ENCODE measurements at places on chromosomes 1 and 21.

- no peak for DNase-seq
Measured at GRCh38 chr1:39144924-39145323, 59.6 kb upstream of the MACF1 start.

DNA sequence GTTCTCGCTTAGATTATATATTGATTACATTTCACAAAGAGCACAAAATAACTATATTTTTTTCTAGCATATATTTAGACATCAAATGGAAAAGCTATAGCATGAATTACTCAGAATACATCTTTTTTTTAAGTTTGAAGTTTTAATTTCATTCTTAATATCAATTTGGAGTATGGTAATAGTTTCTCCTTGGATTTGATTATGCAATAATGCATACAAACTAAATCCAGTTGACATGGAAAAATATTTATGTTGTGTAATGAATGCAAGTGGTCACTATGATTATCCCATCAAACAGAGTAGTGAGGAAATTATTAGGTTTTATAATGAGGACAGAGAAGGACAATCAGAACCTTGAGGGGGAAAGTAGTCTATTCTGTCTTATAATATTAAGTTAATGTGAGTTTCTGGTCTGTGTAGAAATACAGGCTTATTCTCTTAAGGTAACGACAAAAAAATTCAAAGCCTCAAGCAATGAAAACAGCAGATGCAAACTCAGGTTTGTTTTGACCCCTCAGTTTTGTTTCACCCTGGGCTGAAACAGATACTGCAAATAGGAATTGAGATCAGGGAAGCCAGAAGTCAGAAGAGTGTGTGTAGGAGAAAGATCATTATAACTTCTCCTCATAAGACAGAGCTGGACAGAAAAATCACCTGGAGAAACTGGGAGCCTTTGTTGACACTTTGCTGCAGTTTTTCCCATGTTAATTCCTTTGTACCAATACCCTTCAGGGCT lies 23.7 kb downstream of the LRRC8B start:
- DNase-seq = no peak

DNA sequence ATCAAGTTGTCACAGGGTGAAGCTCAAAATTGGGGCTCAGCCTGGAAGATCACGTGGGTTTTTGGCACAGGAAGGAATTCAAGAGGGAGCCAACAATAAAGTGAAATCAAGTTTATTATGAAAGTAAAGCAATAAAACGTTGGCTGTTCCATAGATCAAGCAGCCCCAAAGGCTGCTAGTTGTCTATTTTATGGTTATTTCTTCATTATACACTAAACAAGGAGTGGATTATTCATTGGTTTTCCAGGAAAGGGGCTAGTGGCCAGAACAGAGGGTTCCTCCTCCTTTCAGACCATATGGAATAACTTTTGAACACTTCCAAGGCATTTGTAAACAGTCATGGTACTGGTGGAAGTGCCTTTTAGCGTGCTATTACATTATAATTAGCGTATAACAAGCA lies 723.5 kb upstream of the ADAMTS5 start:
- DNase-seq = no peak

GRCh38 chr1:41819843-41820242 lies 98.9 kb downstream of the HIVEP3 start:
- no peak for DNase-seq

- DNase-seq = no peak
Measured at GRCh38 chr1:16402742-16403141, 34.5 kb downstream of the SPATA21 start.

GRCh38 chr1:187794561-187794960 lies 965.8 kb downstream of the PLA2G4A start:
- no peak for DNase-seq

DNA sequence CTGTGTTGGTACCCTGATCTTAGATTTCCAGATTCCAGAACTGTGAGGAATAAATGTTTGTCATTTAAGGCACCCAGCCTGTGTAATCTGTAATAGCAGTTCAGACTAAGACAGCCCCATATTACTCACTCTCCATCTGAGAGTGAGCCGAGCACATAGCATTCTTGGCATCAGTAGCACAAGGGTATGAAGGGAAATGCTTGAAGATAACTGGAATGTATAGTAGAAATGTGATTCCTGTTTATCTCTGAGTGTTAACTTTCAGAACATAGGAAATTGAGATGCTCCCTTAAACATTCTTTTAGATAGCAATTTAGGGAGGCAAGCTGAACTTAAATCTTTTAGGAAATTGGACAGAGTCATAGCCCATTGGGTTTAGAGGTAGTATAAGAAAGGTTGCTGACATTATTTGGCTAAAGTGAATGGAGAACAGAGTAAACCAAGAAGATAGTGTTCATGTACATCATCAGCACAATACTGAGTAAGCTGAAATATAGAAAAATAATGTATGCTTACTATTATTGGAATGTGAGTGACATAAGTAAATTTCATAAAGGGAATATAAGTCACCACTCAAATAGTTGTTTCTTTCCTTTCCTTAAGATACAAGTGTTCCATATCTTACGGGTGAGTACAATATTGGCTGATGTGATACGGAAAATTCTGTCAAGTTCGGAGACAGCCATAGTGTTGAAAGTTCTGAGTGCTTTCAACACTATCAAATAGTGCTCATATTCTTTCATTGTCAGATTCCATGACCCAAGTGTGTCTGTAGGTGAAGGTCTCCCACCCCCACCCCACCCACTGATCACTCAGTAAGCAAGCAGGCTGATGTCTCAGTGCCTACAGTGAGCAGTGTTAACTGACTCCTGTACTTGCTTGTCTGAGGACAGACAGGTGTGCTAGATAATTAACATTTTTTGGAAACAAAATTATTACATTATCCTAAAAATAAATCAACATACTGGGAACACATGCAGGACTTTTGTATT lies 73.7 kb downstream of the LRRC8D start:
- DNase-seq = peak; percentile 84

- DNase-seq = no peak
Measured at GRCh38 chr1:21814241-21814918, 2.3 kb downstream of the LDLRAD2 start.

DNA sequence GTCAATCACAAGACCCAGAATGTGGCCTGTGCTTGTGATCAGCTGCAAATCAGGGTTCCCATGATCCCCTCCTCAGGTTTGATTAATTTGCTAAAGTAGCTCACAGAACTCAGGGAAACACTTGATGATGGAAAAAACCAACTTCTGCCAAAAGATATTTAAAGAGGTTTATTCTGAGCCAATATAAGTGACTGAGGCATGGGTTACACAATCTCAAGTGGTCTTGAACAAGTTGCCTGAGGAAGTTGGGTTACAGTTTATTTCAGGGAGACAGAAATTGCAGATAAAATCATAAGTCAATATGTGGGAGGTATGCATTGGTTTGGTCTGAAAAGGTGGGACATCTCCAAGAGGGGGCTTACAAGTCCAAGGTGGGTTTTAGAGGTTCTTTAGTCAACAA lies 243.1 kb downstream of the S1PR1 start:
- DNase-seq = no peak

GRCh38 chr1:108077991-108078390 lies 113.0 kb upstream of the VAV3 start:
- DNase-seq = no peak

DNA sequence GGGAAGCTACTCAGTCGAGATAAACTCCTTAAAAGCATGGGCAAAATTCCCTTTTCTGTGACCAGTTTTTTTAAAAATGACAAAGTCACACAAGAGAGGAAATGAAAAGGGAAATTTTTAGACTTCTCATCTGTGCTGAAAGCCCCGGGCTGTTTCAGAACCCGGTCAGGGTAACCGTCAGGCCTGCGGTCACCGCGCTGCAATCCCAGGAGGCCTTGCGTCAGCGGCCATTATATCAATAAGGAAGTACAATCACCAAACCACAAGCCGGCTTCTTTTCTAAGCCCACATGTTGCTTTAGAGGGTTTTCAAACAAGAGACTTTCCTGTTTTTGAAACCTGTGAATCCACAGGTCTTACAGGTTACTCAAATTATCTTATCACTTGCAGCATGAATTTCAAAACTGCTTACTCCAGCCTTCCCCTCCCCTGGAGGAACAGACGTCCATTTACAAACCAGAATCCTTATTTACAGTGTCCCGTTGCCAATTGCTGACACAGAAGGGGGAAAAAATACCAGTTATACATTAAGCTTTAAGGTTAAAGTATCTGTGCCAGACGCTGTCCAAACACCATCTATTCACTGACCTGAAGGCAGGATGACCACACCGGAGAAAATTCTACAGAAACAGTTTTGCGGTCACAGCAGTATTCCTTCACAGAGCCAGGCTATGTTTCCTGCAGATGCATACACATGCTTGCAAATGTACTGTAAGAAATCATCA lies 165.3 kb downstream of the TOMM20 start:
- peak; percentile 95 for DNase-seq

GRCh38 chr1:221289103-221289502 lies 409.9 kb downstream of the HLX start:
- DNase-seq = no peak

GRCh38 chr1:214446772-214447556 lies 104.4 kb downstream of the PTPN14 start:
- peak; percentile 97 for DNase-seq

- no peak for DNase-seq
Measured at GRCh38 chr1:43445606-43446387, 7.9 kb downstream of the HYI start.

- DNase-seq = no peak
Measured at GRCh38 chr1:229466887-229467286, 33.0 kb upstream of the ACTA1 start.

DNA sequence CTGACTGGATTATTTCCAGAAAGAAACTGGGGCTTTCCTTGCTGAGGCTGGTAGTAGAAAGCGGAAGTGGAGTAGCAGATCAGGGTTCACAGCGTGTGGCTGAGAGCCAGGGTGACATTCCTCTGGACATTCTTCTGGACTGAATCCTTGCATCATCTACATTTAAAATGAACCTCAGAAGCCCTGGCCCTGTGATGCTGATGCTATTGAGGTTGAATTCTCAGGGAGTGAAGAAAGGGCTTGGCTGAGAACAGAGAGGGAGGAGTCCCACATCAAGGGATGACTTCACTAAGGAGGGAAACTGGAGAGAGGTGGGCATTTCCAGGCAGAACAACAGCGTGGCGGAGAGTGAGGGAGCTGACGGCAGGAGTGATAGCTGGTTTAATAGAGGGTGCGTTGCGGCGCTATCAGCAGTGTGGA lies 102.3 kb upstream of the LMO4 start:
- DNase-seq = peak; percentile 99
